Brain pericyte (primary cell): ENCODE measurements at places on chromosomes 3 and 15.

GRCh38 chr15:78359041-78359808 lies 19.1 kb downstream of the CRABP1 start:
- no peak for DNase-seq

- DNase-seq = no peak
These were observed 12.0 kb upstream of the C3orf80 start for GRCh38 chr3:160213191-160213590.

DNA sequence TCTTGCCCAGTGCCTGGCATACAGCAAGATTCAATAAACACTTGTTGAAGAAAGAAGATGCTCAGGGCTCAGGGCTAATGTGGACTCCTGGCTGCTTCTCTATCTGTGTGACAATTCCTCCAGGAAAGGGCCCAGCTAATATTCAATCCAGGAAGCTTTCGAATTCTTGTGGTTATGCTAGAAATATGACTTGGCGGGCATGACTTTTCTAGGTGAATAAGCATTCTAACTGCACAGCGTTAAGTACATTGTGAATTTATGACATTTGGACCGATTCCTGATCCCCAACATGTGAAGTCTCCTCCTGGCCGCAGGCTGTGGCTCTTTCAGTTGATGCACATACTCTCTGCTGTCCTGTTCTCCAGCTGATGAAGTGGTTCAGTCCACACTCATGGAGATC lies 117.0 kb downstream of the IMPG2 start:
- DNase-seq = no peak

DNA sequence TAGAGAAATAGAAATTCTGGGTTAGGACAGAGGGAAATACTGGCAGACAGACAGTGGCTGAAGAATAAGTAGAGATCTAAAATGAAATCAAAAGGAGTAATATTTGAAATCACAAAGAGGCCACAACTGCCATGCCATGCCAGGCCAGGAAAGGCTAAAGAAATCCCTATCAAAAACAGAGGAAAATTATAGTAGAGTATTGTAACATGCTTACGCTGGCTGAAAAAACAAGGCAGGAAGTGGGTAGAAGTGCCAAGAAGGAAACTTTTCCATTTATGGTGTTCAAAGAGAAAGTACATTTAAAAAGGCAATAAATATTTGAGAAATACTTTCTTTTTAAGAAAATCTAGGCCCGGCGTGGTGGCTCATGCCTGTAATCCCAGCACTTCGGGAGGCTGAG lies 415.7 kb downstream of the PLCL2 start:
- DNase-seq = no peak

GRCh38 chr3:142931222-142931621 lies 32.3 kb downstream of the PAQR9 start:
- no peak for DNase-seq

DNA sequence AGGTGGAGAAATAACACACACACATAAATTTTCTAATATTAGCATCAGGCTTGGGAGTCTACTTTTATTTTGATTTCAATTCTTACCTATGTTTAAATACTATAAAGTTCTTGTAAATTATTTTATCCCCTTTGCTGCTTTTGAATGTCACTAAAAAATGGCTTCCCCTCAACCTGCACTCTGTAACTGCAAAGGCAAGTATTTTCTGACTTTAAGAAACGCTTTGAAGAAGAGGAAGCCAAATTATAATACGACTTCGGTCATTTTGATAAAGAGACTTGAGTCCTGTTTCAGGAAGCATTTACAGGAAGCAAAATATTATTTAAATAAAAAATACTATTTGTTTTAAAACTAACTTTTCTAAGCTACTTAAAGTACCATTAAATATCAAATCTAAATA lies 627.7 kb upstream of the AGTR1 start:
- no peak for DNase-seq

GRCh38 chr3:36804295-36805055 lies 40.1 kb upstream of the DCLK3 start:
- DNase-seq = no peak

GRCh38 chr3:128859630-128860029 lies 19.8 kb upstream of the ACAD9 start:
- no peak for DNase-seq

GRCh38 chr3:194073926-194074325 lies 62.0 kb upstream of the HES1 start:
- DNase-seq = no peak

DNA sequence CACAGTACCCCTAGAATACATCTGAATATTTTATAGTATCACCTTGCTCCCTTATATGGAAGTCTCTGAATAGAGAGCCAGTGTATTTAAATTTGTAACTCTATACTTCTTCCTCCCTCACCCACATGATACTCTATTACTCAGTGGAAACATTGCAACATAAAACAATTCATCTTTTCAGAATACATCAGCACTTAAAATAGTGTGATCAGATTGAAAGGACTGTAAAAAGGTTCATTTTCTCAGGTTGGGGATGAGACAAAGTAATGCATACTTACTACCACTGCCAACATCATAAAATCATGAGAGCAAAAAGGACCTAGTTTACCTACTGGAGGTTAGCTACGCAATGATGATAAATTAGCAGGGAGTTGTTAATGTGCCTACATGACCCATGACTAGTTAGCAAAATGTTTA lies 13.8 kb upstream of the THRB start:
- DNase-seq = no peak
